ENCODE measurements at places on chromosomes 13 and 19. TPM values are rescaled to one million over a fixed set of nuclear protein-coding genes. Genes with fewer than 3 reads are reported as not detected.

Gene KLHL1
- total RNA-seq: 0.34 TPM

DNA sequence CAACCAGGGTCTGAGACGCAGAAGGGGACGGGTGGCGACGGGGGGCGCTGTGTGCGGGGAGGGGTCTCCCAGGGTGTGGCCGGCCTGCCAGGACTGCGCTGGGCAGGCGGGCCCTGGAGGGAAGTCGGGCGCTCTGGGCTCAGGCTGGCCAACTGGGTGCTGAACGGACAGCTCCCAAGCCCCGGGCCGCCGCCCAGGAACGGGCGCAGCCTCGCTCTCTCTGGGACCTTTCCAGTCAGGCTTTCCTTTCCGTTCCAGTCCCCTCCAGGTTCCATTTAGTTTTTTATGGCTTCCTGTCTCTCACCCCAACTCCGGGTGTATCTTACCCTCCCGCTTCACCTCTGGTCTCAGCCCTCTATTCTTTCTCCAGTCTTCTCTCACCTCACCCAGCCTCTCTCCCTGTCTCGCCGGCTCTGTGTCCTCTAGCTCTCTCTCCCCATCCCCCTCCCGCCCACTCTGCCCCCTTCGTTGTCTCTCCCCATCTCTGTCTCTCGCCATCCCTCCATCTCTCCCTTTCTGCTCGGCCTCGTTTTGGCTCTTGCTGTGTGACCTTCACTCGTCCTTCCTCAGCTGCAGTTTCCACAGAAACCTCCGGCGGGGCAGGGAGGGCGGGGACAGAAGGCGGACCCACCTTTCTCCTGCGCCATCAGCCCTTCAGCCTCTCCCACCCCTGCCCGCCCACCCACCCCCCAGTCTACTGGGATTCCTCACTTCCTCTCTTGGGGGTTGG, 3.3 kb upstream of the ATP1A3 start:
- DNase-seq: no peak

Gene GPR4
- 12.6 TPM for total RNA-seq

GRCh38 chr13:70769817-70770216, 661.6 kb upstream of the KLHL1 start:
- DNase-seq: no peak

GRCh38 chr13:97261254-97262005, 39.3 kb downstream of the MBNL2 start:
- no peak for DNase-seq

- DNase-seq: no peak
These were observed 14.9 kb downstream of the KLC3 start for GRCh38 chr19:45355402-45355801.

DNA sequence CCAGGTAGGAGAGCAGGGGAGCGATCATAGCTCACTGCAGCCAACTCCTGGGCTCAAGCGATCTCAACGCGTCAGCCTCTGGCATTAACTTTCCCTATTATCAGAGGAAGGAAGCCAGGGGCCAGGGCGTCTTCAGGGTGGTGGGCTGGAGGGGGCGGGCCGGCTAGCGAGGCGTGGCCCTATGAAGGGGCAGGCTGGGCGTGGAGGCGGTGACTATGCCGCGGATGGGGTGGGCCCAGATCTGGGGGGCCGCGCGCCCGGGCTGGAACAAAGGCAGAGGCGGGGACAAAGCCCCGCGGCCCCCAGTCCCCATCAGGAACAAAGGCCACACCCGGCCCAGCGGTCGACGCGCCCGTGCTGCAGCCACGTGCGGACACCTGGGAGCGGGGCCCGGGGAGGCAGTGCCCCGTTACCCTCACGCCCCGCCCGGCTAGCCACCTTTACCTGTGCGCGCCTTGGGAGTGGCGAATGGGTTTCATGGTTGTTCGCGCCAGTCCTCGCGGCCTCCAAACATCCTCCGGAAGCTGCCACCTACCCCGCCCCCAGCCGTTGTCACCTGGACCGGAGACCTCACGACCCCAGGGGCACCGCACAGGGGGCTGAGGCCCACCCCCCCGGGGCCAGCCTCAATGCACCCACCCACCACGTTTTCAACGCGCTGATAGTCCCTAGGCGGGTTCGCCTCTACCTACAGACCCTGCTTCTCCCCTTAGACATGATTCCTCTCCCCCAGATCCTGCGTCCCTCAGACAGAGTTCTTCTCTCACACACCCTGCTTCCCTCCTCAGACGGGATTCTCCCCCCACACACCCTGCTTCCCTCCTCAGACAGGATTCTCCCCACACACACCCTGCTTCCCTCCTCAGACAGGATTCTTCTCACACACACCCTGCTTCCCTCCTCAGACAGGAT, 5.4 kb upstream of the TRIM28 start:
- DNase-seq: no peak

Measured in glomerular endothelial cell (primary cell).